ENCODE measurements at places on chromosomes 16 and 17.

DNA sequence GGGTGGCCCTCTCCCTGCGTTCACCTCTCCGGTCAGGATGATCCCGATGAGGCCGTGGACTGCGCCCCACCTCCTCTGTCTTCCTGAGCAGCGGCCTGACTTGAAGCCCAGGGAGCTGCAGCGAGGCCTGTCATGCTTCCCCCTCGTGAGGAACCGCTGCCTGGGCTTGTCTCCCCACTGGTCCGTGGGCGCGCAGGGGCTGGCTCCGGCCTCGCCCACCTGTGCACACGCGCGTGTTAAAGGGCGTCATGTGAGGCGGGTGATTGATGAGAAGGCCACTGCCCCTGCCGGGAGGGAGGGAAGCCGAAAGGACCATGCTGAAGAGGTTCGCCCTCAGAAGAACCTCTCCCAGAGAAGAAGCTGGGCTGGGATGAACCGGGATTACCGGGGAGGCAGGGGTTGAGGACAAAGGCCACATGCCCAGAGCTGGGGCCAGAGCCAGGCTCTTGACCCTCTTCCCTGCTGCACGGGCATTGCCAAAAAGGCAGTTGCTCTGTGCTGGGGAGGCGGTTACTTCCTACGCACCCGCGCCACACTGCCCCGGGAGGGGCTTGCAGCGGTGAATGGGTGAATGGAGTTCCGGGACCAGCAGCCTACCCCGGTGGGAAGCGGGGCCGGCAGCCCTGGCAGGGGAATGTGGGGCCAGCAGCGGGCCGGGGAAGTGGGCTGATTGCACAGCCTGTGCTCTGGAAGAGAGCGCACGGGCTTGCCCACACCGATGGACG is 85.9 kb upstream of the GSE1 start:
- DNase-seq = no peak

GRCh38 chr16:58883131-58883530 is 149.0 kb upstream of the GOT2 start:
- no peak for DNase-seq

DNA sequence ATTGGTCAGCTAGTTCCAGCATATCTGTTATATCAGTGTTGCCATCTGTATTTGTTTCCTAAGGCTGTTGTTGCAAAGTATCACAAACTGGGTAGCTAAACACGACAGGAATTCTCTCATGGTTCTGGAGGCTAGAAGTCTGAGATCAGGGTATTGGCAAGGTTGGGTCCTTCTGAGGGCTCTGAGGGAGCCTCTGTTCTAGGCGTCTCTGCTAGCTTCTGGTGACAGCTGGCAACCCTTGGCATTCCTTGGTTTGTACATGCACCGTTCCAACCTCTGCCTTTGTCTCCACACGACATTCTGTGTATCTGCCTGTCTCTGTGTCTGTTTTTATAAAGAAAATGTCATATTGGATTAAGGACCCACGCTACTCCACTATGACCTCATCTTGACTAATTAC is 219.9 kb upstream of the NLRP1 start:
- no peak for DNase-seq

DNA sequence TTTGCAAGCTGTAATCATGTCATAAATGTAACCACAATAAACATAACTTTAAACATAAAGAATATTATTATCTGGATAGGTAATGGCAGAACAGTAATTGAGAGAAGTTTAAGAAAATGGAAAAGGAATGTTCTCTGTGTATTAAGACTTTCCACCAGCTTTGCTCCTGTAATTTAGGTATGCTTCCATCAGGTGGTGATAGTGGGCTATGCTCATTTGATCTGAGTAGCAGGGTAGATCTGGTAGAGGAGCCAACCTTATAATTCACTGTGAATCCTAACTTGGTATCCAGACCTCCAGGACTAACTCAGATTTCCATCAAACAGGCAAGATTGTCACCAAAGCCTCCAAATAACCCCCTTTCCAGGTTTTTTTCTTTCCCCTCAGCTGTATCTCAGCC is 137.9 kb upstream of the ZKSCAN2 start:
- peak; percentile 25 for DNase-seq

- no peak for DNase-seq
Observed at GRCh38 chr17:75032720-75033280, 14.0 kb downstream of the ATP5PD start.

- DNase-seq = no peak
Observed at GRCh38 chr17:1907216-1907631, 77.4 kb downstream of the RPA1 start.

DNA sequence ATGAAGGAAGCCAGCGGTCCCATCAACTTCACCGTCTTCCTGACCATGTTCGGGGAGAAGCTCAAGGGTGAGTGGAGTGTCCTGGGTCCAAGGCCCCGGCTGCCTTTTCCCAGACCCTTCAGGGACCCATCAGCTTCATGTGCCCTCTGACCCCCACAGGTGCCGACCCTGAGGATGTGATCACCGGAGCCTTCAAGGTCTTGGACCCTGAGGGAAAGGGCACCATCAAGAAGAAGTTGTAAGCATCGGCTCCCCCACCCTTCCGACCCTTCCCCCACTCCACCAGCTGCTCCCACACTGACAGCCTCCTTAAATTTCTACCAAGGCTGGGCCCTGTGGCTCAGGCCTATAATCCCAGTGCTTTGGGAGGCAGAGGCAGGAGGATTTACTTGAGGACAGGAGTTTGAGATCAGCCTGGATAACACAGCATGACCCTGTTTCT is 1.9 kb downstream of the MYL11 start:
- no peak for DNase-seq

DNA sequence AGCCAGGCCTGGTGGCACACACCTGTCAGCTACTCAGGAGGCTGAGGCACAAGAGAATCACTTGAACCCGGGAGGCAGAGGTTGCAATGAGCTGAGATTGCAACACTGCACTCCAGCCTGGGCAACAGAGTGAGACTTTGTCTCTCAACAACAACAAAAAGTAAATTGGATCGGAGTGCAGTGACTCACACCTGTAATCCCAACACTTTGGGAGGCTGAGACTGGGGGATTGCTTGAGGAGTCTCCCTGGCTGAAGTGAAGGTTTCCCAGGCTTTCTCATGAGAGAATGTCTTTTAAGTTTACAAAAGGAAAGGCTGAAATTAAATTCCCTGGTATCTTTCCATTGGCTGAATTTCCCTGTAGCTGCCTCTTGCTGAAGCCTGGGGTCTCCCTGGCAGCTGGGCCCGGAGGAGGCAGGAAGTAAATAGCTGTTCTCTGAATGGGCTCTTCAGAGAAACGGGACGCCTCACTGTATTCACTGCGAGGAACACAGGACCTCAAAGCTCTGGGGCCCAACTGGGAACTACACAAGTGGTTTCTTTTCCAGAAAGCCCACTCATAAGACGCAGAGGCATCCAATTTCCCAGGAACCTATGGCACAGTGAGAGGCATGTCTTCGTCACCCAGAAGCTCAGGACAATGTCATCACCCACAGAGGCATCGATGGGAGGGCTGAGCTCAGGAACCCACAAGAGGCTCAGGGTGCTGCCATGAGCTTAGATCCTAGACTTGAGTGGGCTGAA is 77.4 kb upstream of the SMURF2 start:
- DNase-seq = no peak

DNA sequence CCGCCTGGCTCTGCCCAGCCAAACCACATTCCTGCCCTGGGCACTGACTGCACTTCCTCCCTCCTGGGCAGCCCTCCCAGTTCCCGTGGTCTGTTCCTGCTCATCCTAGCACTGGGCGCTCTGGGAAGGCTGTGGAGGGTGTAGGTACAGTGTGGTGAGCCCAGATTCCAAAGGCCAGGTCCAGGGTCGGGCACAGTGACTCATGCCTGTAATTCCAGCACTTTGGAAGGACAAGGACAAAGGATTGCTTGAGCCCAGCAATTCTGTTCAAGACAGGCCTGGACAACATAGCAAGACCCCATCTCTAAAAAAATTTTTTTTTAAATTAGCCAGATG is 30.6 kb downstream of the C16orf74 start:
- peak; percentile 96 for DNase-seq

GRCh38 chr16:77191259-77191969 is 424 bp downstream of the MON1B start:
- no peak for DNase-seq

- DNase-seq = peak; percentile 5
Observed at GRCh38 chr17:4833941-4834680, 971 bp downstream of the MINK1 start.

DNA sequence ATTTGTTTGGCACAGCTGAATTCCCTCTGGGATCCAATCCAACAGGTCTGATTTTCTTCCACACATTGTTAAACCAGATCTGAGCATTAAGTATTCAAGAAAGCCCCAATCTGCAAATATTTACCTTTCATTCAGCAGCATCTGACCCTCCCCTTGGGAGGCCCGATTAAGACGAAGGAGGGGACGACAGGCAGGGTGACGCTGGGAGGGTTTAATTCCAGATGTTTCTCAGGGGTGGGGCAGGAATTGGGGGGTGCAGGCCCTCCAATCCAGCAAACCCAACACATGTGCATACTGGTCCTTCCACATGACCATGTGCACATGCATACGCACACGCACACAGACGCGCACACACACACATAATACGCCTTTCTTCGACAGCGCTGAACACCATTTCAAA is 240.5 kb downstream of the GSG1L start:
- no peak for DNase-seq

DNA sequence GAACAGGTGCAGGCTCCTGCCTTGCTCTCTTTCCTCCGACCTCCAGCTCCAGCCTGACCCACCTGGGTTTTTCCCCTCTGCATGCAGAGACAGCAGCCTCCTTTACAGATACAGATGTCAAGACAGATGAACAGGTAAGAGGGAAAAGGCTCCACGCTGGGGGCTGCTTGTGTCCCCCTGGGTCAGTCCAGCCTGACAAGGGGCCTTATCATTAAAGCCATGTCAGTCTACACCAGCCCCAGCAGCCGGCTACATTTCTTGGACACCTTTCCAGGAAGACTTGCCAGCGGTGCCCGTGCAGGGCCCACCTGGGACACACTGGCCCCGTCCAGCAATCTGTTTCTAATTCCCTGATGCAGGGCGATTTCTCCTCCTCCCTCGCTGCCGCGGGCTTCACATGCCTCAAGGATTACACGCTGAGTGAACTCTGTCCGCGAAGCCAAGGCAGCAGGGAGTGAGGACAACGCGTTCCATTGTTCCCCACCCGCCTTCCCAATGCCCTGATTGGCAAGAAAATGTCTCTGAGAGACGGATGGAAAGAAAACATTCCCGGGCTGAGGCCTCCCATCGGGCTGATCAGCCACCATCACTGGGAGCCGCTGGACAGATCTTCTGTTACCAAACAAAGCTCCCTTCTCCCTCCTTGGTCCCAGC is 184.7 kb downstream of the C16orf95 start:
- no peak for DNase-seq

GRCh38 chr16:83771306-83771942 is 36.4 kb upstream of the HSBP1 start:
- DNase-seq = no peak

DNA sequence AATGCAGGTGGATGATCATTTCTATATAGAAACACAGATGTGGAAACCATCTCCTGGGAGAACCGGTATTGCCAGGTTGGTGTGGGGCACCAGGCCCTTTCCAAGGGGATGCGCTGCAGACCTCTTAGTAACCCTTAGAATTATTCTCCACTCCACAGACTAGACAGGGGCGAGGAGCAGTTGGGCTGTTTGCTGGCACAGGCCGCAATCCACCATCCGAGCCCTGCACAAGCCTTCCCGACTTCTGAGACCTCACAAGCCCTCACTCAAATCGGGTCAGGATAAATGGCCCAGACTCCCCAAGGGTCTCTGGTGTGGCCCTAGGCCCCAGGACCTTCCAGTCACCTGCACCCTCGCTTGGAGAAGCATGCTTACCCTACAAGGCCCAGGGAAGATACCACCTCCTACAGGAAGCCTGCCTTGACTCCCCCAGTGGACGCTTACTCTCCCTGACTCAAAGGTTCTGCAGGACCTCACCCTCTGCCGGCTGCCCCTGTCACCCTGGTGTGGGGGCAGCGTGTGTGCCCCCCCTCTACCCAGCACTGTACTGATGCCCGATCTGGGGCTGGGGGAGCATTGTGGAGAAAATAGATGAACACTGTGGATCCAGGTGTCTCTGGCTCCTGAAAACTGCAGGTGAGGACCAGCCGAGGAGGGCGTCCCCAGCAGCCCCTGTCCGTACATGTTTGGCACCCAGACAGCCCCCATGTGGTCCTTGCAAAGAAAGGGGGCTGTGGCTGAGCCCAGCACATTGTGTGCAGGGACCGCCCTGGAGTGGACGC is 49.8 kb upstream of the ACSF3 start:
- no peak for DNase-seq

DNA sequence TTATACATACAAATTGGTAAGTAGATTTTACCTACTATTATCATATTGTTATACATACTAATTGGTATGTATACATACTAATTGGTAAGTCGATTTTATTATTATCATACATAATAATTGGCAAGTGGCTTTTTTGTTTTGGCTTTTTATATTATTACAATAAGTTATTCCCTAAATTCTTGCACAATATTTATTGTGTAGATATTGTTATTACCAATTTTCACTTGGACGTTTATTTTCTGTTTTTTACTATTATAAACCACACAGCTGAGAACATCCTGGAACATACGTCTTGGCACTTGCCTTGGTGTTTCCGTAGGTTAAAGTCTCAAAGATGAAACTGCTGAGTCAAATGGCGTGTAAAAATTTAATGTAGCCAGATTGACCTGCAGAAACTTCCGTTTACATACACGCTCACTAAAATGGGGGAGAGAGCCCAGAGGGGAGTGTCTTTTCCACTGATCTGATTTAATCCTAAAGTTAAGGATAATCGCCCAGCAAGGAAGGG is 18.9 kb downstream of the GNGT2 start:
- DNase-seq = no peak

DNA sequence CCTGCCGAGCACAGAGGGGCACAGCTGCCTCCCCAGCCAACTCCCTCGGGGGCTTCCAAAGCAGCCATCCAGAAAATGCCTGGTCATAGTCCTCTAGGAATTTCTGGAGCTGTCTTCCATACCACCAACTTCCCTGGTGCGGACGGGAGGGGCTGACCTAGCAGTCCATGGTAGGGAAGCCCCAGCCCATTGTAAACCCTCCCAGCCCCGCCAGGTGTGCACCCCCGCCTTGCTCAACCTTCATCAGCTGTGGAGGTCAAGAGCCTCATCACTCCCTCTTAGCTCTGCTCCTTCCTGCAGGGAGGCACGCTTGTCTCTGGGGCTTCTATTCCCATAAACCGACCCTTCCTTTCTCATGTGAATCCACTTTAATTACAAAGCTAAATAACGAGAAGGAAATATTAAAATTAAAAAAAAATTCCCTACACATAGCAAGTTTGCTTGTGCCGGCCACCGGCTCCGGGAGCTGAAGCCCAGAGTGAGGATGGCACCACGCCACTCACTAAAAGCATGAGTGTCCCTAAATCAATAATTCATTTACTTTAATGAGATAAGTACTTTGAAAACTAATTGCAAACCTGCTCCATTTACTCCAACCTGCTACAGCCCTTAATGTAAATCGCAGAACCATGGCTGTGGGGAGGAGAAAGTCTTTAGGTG is 181.4 kb downstream of the ENGASE start:
- no peak for DNase-seq

DNA sequence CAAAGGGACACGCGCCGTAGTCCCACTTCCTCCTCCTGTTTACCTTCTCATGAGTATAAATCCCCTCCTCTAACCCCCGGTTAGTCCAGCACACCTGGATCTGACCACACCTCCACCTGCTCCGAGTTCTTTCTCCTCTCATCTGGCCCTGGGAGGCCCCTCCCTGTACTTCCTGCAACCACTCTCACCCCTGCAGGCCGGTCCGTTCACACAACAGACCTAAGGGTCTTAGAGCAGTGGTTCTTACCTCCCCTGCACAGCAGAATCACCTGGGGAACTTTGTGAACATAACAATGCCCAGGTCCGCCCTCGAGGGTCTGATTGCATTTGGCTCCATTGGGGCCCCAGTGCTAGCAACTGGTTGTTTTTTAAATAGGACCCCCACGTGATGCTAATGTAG is 24.8 kb downstream of the TMEM114 start:
- no peak for DNase-seq
